NCI-H1092 (cell line): ENCODE measurements at places on chromosomes 4 and X.

GRCh38 chr4:45846016-45846415 lies 277.8 kb downstream of the GABRG1 start:
- DNase-seq: no peak

- no peak for DNase-seq
These were observed 127.6 kb downstream of the AASDH start for GRCh38 chr4:56259655-56260054.

DNA sequence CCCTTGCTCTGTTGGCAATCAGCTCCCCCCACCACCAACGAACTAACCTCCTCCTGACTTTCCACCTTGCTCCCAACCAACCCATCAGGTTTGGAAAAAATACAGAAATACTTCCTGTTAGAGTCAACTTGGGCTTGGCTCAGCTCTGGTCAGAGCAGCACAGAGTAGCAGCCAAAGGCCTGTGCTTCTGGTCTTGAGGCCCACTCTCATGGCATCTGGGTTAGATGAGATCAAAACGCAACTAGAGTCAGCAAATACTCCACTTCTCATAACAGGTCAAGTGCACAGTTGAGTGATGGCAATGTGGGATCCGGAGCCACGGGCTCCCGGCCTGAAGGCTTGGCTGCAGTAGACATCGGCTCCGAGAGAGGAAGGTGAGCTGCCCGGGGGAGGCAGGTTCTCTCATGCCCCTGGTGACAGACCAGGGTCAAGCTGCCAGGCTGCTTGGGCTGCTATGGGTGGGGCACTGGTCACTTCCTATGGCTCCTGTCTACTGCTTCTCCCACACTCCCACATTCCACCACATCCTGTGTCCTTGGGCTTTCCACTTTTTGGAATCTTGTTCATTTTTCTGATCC lies 34.8 kb downstream of the ZNF185 start:
- DNase-seq: no peak

DNA sequence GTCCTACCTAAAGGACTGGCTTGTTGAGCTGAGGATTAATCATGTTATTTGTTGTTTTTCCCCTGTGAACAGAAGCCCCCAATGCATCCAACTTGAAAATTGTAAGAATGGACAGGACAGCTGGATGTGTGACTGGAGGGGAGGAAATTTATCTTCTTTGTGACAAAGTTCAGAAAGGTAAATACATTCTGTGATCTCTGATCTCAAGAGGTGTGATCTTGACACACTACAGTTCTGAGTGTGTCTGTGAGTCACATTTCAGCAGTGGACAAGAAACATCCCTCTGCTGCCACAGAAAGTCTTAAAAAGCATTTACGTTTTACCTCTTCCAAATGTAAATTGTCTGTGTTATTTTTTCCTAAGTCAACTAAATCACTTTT lies 79.3 kb downstream of the NFKB1 start:
- DNase-seq: no peak

DNA sequence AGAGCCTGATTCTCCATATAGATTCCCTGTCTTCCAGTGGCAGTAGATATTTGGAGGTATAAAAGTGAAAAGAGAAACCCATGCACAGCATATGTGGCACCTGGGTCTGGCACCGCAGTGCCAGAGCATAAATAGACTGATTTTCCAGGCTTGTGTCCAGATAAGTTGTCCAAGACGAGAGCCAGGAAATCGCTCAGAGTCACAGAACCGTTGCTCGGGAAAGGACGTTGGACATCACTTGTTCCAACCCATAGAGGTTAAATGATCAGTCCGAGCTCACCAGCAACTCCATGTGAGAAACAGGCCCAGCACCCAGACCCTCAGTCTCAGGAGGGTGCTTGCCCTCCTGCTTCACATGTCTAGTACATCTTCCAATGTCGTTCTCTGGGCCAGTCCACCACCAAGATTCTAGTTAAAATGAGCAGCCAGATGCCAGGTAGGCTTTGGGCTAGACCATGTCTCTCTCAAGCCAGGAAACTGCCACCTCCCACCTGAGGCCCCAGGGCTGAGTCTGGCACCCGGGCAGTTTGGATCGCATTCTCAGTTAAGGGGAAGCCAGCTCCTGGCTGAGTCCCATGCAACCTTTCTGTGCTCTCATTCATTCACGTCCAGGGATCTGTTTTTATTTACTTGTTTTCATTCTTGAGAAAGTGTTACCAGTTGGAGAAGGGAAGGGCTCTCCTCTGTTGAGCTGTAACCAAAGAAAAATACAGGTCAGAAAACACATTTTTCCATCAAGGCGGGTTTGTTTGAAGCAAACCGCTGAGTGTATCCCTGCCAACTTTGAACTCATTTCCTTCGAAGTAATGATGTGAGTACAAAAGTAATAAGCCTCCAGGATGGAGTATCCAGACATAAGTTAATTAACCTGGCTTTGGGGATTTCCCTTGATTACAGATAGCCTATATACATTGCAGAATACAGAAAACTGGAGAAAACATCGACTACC lies 91.7 kb downstream of the PHOX2B start:
- no peak for DNase-seq
